CD4-positive, alpha-beta T cell treated with Interleukin-2 at 100 ng/mL for 4 hours (primary cell): ENCODE measurements at places on chromosomes 16 and 17.

GRCh38 chr16:84806256-84806889, 13.4 kb upstream of the CRISPLD2 start:
- DNase-seq = no peak

- no peak for DNase-seq
Observed at GRCh38 chr17:16269658-16270057, 52.6 kb downstream of the PIGL start.

- DNase-seq = no peak
Observed at GRCh38 chr17:30238387-30239088, 3.0 kb upstream of the SLC6A4 start.

DNA sequence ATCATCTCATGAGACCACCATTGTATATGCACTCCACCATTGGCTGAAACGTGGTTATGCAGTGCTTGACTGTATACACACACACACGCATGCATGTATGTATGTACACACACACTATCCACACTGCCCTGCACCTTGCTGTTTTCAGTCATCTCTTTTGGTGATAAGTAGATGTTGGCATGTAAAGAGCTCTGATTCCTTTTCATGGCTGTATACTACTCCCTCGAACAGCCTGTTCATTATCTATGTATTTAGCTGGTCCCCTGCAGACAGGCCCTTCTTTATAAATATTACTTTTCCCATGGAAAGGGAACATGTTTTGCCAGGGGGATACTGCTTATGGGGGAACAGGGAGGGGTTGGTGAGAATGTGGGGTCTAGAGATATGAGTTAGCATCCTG, 349.4 kb downstream of the FOXL1 start:
- DNase-seq = no peak

- DNase-seq = peak; percentile 39
Observed at GRCh38 chr16:528111-529011, 849 bp downstream of the CAPN15 start.

DNA sequence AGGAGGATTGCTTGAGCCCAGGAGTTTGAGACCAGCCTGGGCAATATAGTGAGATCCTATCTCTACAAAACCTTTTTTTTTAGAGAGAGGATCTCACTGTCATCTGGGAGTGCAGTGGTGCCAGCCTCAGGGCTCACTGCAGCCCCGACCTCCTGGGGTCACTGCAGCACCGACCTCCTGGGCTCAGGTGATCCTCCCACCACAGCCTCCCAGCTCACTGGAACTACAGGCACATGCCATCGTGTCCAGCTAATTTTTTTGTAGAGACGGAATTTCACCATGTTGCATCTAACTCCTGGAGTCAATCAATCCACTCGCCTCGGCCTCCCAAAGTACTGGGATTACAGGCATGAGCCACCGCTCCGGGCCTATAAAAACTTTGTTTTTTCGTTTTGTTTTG, 15.4 kb downstream of the MAPK8IP3 start:
- DNase-seq = no peak

DNA sequence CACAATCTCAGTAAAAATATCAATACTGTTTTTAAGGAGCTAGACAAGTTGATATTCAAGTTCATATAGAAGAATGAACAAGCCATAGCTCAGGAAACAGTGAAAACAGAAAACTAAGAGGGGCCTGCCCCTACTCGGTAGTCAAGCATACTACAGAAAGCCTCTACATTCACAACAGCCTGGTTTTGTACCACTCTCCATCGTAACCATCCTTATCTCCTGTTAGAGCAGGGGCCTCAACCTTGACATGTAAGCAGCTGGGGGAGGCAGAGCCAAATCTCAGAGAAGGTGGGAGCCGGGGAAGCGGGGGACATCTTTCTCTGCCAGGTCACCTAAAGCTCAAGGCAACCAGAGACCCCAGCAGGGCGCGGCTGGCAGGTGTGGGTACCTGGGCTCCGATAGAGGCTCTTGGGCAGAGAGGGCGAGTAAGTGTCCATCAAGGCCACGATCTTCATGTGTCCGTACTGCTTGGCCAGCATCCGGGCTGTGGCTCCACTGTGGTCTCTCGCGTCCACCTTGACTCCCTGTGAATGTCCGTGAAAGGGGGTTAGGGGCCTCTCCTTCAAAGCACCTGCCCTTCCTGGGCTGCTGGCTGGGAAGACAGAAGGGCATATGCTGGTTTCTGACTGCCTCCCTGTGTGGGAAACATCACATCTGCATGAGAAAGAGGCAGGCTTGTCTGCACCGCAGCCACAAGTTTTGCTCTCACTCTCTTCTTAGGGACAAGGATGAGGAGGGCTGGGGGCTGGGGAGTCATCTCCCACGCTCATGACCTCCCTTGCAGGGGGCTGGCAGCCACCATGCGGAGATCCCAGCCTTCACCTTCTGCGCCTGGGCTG, 20.2 kb downstream of the ANKS3 start:
- no peak for DNase-seq
